Anterior cingulate cortex (tissue), 58 donors: ENCODE measurements at places on chromosomes 1 and 21.

GRCh38 chr1:4010814-4011605 lies 110.9 kb upstream of the C1orf174 start:
- DNase-seq, result no peak

DNA sequence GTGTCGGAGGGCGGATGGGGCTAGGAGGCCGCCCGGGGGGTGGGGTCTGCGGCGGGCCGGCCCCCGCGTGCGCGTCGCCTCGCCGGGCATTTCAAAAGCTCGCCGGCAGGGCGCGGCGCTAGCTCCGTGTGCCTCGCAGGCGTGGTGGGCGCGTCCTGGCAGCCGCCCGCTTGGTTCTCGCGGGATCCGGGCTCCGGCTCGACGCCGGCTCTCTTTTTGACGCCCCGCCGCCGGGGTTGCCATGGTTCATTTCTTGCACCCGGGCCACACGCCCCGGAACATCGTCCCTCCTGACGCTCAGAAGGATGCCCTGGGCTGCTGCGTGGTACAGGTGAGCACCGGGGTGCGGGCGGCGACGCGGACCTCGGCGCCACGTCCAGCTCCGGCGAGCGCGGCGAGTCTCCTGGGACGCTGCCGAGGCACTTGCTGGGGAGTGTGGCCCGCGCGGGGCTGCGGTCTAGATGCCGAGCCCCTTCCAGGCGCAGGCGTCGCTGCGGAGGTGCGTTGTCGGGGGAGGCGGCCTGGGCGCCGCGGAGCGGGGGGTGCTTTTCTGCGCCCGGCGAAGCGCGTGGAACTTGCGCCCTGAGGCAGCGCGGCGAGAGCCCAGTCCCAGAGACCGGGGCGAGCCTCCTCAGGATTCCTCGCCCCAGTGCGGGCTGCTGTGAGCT lies at the start of gene ZYG11A:
ZYG11A (plus strand) TSS at position 118 of the 668 bp plus-strand sequence; CDS start at position 242, 124 bp downstream.
- DNase-seq, result no peak

- no peak for DNase-seq
Measured at GRCh38 chr1:44905276-44905675, 62.2 kb upstream of the PTCH2 start.

- DNase-seq, result no peak
Measured at GRCh38 chr1:224651188-224651587, 35.1 kb downstream of the CNIH3 start.

- no peak for DNase-seq
Measured at GRCh38 chr1:81974222-81974841, 173.6 kb downstream of the ADGRL2 start.
